Pancreas (tissue), 10 donors: ENCODE measurements at places on chromosomes 4 and X. TPM values are rescaled to one million over a fixed set of nuclear protein-coding genes. Genes with fewer than 3 reads are reported as not detected.

SPP1 gene
- 150 TPM for total RNA-seq

SH3D19 gene
- 11.9 TPM for total RNA-seq

TCEAL6 gene
- total RNA-seq, result not detected

FGF2 gene
- 0.41 TPM for total RNA-seq

PLXNB3 gene
- 5.9 TPM for total RNA-seq

PIR gene
- total RNA-seq, result 2.1 TPM

PROM1 gene
- 51.6 TPM for total RNA-seq

AP1AR gene
- total RNA-seq, result 5.6 TPM

STPG2 gene
- 1.0 TPM for total RNA-seq

H2BW1 gene
- total RNA-seq, result not detected

PPM1K gene
- 14.7 TPM for total RNA-seq

GLRA2 gene
- total RNA-seq, result not detected

EFHC2 gene
- 0.72 TPM for total RNA-seq

MAGEA1 gene
- not detected for total RNA-seq

GPR82 gene
- total RNA-seq, result 0.40 TPM

TMPRSS11F gene
- not detected for total RNA-seq

PPP1R2C gene
- not detected for total RNA-seq

DDX53 gene
- total RNA-seq, result not detected

NPY2R gene
- total RNA-seq, result not detected

GATA1 gene
- not detected for total RNA-seq

CHST7 gene
- total RNA-seq, result 1.3 TPM

SLC4A4 gene
- 322 TPM for total RNA-seq

ADH1A gene
- total RNA-seq, result 0.54 TPM

FOXR2 gene
- not detected for total RNA-seq

AMER1 gene
- 2.5 TPM for total RNA-seq

GPR173 gene
- total RNA-seq, result 0.20 TPM

PABPC1L2B gene
- not detected for total RNA-seq

ELOVL6 gene
- 2.9 TPM for total RNA-seq

FHL1 gene
- total RNA-seq, result 9.3 TPM

ADAMTS3 gene
- total RNA-seq, result 0.19 TPM

MAGEA3 gene
- not detected for total RNA-seq

SLC25A53 gene
- 3.9 TPM for total RNA-seq

PGK1 gene
- 120 TPM for total RNA-seq

SHOX gene
- not detected for total RNA-seq

STATH gene
- not detected for total RNA-seq

SASH3 gene
- 8.5 TPM for total RNA-seq

NXF2 gene
- total RNA-seq, result not detected

USP51 gene
- total RNA-seq, result 1.5 TPM

CAMK2D gene
- 7.6 TPM for total RNA-seq

MID1 gene
- total RNA-seq, result 3.9 TPM

MGAT4D gene
- not detected for total RNA-seq

PTTG2 gene
- 0.31 TPM for total RNA-seq

SMIM10 gene
- 0.74 TPM for total RNA-seq
